Renal cortical epithelial cell (primary cell): ENCODE measurements at places on chromosomes 1 and 21.

GRCh38 chr1:25987951-25988350 lies 9.9 kb downstream of the PAFAH2 start:
- DNase-seq = no peak

- no peak for DNase-seq
Observed at GRCh38 chr1:113904293-113904673, 316 bp downstream of the AP4B1 start.

- peak; percentile 25 for DNase-seq
Observed at GRCh38 chr1:38727684-38728584, 131.6 kb downstream of the RRAGC start.

- no peak for DNase-seq
Observed at GRCh38 chr1:185200889-185201288, 43.9 kb downstream of the SWT1 start.

GRCh38 chr1:232950197-232951176 lies at the start of gene NTPCR:
Gene NTPCR, plus strand, starts transcription at chr1:232950611. Its CDS starts 100 bp downstream, at chr1:232950711.
- DNase-seq = peak; percentile 79
